Left ventricle myocardium inferior (tissue), 1 donor: ENCODE measurements at places on chromosomes 12 and 14. TPM values are rescaled to one million over a fixed set of nuclear protein-coding genes. Genes with fewer than 3 reads are reported as not detected.
A peak's percentile ranks its signal among the peaks of the same experiment; 100 is the strongest.

- no peak for DNase-seq
Measured at GRCh38 chr12:12704593-12705230, 8.7 kb upstream of the GPR19 start.

- no peak for DNase-seq
Measured at GRCh38 chr12:40287369-40287975, 62.7 kb downstream of the LRRK2 start.

PIANP gene
- 0.41 TPM for total RNA-seq

DNA sequence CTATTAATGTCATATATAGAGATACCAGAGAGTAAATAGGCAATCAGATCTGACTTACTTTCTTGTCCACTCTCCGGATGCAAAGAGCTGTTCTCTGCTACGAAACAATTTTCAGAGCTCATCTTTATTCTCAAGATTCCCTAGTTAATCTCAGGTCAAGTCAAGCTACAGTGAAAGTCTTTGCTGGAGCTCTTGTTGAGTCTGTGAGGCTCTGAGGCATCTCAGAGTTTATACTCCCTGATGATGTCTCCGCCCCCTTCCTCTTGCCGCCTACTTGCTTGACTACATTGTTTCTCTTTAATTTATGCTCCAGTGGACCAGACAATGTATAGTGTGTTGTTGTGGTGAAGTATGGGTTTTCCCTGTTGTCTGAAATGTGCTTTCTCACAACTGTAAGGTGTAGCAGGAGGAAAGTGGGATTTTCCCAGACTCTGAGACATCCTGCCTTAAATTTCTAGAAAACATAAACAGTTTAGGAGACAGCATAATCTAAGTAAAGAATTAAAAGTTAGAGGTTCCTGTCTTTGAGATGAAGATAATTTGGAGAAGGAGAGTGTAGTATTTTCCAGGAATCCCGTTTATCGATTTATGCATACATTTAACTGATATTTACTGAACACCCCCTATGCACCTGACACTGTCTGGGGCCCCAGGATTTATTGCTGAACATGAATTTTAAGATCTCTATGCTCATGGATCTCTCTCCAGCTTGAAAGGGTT is at the start of gene CD69:
CD69 (minus strand) TSS at position 203 of the 720 bp plus-strand sequence; CDS start at position 122, 81 bp downstream.
- no peak for DNase-seq

TAS2R9 gene
- not detected for total RNA-seq

- DNase-seq: no peak
Measured at GRCh38 chr12:54412786-54413185, 6.3 kb downstream of the ITGA5 start.

DNA sequence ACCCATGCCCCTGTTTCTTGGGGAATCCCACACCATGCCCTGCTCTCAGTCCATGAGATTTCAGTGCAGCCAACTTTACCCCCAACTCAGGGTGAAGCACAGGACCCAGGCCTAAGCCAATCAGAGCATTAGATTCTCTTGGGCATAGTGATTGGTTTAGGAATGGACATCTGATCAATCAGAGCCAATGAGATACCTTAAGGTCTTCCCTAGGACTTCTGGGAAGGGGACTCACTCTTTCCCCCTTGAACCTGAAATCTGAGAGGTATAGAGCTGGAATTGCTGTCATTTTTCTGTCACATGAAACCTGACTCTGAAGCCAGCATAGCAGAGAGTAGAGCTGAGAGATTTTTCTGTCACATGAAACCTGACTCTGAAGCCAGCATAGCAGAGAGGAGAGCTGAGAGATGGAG is 127.1 kb downstream of the ZFP36L1 start:
- DNase-seq: no peak

APOLD1 gene
- 22.0 TPM for total RNA-seq

DNA sequence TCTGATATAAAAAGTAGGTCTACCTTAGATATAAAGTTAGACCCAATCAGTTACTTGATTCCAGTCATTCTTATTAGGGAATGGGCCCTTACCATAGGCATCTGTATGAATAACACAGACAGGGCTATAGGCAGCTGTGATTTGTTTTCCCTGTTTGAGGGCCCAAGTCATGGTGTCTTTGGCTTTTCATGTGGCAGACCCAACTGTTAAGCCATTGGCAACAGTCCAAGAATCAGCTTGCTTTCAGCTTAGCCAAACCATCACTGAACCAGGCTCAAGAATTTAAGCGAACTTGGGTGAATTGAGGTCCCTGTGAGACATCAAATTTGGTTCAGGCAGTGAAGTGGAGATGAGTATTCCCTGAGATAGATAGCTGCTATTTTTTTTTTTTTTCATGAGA is 111.2 kb downstream of the LRRIQ1 start:
- DNase-seq: no peak

DNA sequence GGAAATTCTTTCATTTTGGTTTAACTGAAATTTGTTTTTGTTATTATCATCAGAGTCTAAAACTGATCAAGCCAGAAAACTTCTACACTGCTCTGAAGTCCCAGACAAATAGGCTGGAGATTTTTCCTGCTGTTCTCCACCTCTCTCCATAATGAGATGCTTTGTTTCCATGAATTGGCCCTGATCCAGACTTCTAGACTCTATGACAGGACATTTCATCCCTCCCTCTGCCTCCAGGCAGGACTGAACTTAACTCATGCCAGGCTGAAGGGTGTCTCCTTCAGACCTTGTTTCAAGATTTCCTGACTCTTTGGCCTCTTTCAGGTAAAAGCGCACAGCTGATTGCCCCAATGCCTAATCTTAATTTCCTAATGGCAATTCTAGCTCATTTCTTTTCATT is 69.1 kb upstream of the HOXC13 start:
- DNase-seq: no peak

DNA sequence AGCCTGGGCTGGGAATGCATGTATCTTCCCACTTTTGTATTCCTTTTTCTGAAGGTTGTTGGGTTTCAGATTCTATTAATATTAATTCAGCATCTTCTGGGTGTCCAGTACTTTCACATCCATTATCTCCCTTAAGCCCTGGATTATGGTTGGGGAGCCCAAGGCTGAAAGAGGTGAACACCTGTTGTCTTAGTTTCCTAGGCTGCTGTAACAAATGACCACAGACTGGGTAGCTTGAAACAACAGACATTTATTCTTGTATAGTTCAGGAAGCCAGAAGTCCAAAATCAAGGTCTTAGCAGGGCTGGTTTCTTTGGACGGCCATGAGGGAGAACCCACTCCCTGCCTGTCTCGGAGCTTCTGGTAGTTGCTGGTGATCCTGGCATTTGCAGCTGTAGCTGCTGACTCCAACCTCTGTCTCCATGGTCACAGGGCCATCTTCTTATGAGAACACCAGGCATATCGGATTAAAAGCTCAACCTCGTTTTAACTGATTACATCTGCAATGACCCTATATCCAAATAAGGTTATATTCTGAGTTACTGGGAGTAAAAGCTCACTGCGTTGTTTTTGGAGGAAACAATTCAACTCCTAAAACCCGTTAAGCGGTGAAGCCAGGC is 68.2 kb upstream of the CLMN start:
- no peak for DNase-seq

SYNDIG1L gene
- 0.11 TPM for total RNA-seq

EVL gene
- 39.7 TPM for total RNA-seq

TROAP gene
- total RNA-seq: 0.66 TPM

DNA sequence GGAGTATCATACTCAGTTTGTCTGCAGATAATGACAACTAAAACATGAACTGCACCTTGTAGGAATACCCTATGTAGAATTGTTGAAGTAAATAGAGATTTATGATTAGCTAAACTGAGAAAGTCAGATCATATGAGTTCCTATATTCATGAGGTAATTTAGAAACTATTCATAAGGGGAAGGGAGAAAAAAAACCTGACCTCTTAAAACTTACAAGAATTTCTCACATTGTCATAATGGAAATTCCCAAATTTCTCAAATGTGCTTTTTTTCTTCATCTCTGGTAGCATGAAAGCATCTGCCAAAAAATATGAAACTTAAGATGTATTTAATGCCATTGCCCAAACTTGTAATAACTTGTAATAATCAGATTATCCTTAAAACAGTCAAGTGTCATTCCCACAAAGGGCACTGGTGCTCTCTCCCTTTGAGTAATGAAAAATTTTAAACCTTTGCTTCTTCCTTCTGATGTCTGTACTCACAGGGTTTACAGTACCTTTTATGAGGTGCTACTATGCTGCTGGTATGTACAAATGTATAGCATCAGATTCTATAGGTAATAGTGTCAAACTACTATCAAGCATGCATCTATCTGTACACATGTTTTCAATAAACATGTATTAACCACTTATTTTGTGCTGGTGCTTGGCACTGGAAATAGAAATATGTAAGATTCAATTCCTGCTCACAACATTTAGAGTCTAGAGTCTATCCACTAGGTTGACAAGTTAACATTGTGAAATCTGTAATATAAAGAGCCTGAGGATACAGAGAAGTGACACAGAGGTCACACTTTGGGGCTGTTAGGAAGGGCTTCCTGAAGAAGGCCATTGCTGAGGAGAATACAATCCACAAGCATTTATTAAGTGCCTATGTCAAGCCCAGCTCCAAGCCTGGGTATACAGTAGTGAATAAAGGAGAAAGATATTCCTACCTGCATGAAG is 17.4 kb upstream of the DRAM1 start:
- DNase-seq: no peak

DNA sequence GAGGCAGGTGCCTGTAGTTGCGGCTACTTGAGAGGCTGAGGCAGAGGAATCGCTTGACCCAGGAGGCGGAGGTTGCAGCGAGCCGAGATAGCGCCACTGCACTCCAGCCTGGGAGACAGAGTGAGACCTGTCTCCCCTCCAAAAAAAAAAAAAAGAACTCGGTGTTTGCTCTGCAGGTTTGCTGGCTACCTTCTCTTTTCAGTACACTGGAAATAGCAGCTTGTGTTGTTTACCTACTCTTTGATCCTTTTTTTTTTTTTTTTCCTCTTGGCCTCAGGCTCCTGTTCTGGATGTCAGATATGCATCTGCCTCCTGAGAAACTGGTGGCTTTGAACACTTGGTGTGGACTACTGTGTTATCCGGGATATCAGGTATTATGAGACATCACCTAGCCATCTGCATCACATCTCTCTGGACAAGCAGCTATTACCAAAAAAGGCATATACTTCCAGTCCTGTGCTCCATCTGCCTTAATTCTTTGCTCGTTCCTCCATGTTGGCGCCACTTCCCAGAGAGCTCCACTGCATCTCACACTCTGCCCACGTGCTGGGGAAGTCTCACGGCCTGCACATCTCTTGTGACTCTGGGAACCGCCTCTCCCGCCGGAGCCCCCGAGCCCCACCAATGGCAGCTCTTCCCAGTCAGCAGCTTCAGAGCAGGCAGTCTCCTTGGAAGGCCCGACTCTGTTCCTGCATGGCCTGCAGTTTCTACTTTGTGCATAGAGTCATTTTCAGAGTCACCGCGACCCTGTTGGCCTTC is 50.9 kb upstream of the TRAF3 start:
- DNase-seq: no peak

DNA sequence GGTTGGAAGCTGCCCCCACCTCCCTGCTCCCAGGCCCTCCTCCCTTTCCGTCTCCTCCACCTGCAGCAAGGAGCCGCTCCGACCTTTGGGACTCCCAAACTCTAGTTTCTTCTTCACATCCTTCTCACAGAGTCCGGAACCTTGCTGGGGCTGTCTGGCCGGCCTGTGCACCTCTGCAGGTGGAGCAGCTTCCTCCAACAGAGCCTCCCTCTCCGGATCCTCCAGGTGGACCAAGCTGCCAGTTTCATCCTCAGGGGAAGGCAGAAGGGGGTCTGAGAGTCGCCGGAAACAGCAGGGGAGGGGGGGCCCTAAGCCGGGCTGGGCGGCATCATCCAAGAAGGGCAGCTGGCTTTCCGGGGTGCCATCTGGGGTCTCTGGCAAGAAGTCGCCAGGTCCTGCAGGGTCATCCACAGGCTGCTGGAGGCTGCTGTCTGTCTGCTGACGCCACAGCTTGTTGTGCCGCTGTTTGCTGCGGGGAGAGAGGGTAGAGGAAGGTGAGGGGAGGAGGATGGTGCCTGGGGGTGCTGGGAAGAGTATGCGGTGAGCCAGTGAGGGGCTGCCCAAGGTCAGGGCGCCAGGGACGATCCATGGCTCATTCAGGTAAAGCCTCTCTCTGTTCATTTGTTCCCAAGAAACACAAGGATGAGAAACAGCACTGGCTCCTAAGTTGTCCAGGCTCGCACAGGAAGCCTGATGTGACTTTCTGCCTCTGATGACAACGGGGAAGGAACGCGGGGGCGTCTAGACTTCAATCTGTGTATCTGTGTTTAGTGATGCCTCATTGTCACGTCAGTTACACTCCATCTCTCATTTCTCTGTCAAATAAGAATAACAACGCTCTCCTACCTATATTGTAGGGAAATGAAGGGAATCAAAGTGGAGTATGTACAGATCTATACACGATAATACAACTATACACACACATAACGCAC is 61.3 kb upstream of the CORO1C start:
- DNase-seq: no peak

DNA sequence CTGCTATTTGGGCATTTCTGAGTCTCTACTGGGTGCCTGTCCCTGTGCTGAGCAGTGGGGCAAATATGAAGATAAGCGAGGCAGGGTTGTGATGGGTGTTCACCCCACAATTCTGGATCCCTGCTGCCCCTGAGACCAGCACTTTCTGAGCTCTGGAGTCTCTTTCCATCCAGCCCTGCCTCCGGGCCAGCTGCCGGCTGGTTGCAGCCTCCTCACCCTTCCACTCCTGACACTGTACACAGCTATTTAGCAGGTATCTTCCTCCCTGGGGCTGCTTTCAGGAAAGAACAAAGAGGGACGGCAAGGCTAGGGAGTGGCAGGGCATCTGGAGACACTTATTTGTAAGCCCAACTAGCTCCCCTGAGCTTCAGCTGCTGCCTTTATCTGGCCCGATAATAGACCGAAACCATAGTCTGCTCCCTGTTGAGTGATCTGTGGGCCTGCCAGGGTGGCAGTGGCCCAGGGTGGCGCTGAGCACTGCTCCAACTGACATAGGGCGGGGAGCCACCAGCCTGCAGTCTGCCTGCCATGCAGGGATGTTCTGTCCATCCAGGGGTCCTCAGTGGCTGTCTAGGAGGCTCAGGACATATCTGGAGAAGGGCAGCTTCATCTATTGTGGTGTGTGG is 7.6 kb upstream of the KRT80 start:
- peak; percentile 57 for DNase-seq

CPSF6 gene
- 28.6 TPM for total RNA-seq

MFAP5 gene
- 55.8 TPM for total RNA-seq

GRCh38 chr12:101793401-101793800 is 37.4 kb downstream of the GNPTAB start:
- DNase-seq: no peak

TMEM233 gene
- 0.11 TPM for total RNA-seq
